ENCODE measurements at places on chromosomes 5 and 9. TPM values are rescaled to one million over a fixed set of nuclear protein-coding genes. Genes with fewer than 3 reads are reported as not detected.

- peaks cover 32% of the 10 kb centered on the region for H3K36me3 ChIP-seq
- no peaks in the 10 kb centered on the region for H3K27me3 ChIP-seq
- no peak overlapping the region for H3K4me3 ChIP-seq
- no peaks in the 10 kb centered on the region for H3K4me1 ChIP-seq
Observed at GRCh38 chr5:41747301-41747700, 122.9 kb downstream of the OXCT1 start.

- H3K36me3 ChIP-seq, result peaks cover 14% of the 10 kb centered on the region
- no peaks in the 10 kb centered on the region for H3K27me3 ChIP-seq
- H3K4me3 ChIP-seq, result no peak overlapping the region
- H3K27ac ChIP-seq, result no peak overlapping the region
- DNase-seq, result no peak
Observed at GRCh38 chr5:135348918-135349317, 50.1 kb downstream of the MACROH2A1 start.

GRCh38 chr9:8011974-8012373 is 212.4 kb upstream of the DMAC1 start:
- DNase-seq, result no peak
- no peak overlapping the region for H3K4me3 ChIP-seq
- H3K4me1 ChIP-seq, result no peaks in the 10 kb centered on the region
- H3K36me3 ChIP-seq, result peaks cover 7% of the 10 kb centered on the region
- no peaks in the 10 kb centered on the region for H3K27me3 ChIP-seq

CFAP77 gene
- total RNA-seq, result not detected

- H3K4me1 ChIP-seq, result peaks cover 1% of the 10 kb centered on the region
- no peak overlapping the region for H3K27ac ChIP-seq
- peaks cover 6% of the 10 kb centered on the region for H3K27me3 ChIP-seq
- DNase-seq, result no peak
- peaks cover 1% of the 10 kb centered on the region for H3K36me3 ChIP-seq
Observed at GRCh38 chr5:54226215-54226614, 84.2 kb downstream of the ARL15 start.

ACOT12 gene
- not detected for total RNA-seq

GRCh38 chr9:133382507-133383141 is 6.5 kb downstream of the STKLD1 start:
- no peak overlapping the region for H3K4me3 ChIP-seq
- H3K27ac ChIP-seq, result no peak overlapping the region
- no peaks in the 10 kb centered on the region for H3K36me3 ChIP-seq
- H3K4me1 ChIP-seq, result peaks cover 10% of the 10 kb centered on the region
- no peaks in the 10 kb centered on the region for H3K27me3 ChIP-seq
- no peak for DNase-seq

- peaks cover 34% of the 10 kb centered on the region for H3K4me1 ChIP-seq
- H3K36me3 ChIP-seq, result peaks cover 10% of the 10 kb centered on the region
- H3K27me3 ChIP-seq, result no peaks in the 10 kb centered on the region
- H3K4me3 ChIP-seq, result no peak overlapping the region
- H3K27ac ChIP-seq, result no peak overlapping the region
Observed at GRCh38 chr5:137737349-137738131, 1.7 kb upstream of the KLHL3 start.

SCGB3A1 gene
- total RNA-seq, result 6.6 TPM

DNA sequence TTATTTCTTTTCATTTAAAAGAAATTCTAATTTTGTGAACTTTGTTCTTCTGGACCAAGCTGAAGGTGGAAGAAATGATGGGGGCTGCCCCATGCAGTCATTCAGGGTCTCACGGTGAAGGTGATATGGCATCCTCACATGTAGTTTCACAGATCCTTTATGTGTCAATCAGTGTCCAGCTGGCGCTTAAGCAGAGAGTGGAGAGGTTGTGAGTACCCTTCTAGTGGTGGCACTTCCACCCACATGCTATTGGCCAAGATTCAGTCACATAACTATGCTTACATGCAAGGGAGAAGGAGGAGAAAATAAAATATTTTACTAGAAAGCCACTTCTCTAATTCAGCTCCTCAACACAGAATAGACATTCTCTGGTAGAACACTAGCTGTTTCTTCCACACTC is 34.7 kb downstream of the PLPPR1 start:
- no peak overlapping the region for H3K4me3 ChIP-seq
- H3K27me3 ChIP-seq, result no peaks in the 10 kb centered on the region
- no peaks in the 10 kb centered on the region for H3K4me1 ChIP-seq

RAB3C gene
- total RNA-seq, result not detected

DNA sequence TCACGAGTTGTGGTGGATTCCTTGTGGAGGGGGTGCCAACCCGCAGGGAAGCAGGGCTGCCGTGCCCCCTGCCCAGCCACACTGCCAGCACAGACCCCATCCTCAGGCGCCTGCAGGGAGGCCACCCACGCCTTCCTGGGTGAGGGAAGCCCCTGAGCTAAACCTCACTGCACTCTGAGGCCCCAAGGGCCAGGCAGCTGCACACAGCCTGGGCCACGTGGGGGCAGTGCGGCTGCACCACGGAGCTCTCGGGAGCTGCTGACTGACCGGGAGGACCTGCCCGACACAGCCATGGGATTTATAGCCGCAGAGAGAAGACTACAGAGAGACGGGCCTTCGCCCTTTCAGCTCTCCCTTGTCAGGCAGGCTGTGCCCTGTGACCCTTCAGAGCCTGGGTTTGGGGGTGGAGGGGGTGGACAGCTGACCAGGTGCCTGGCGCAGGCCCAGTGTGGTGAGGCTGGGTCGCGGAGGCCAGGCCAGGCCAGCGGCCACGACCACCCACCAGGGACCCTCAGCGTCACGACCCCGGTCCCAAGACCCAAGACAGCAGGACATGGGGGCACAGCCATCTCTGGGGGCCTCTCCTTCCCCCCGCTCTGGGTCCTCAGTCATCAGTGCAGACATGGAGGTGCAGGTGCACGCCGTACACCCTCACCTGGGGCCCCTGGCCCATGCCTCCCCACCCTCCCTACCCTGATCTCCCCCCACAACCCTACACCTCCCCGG is 4.3 kb upstream of the AHRR start:
- H3K4me1 ChIP-seq, result peaks cover 6% of the 10 kb centered on the region
- no peak overlapping the region for H3K4me3 ChIP-seq
- H3K36me3 ChIP-seq, result peaks cover 3% of the 10 kb centered on the region

DNA sequence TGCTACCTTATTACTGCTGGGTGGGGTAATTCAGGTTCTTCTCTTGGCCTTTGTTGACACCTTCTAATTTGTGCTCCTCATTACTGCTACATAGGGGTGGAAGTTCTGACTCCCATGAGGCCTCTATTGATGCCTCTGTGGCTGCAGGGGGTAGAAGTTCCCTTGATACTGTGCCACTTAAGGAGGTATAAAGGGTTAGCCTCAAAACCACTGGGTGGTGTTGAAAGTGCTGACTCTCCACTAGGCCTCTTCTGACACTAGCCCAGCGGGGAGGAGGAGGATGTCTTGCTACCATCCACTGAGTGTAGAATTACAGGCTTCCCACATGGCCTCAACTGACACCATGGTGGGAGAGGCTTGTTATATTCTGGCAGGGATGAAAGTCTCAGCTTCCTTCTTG is 36.7 kb upstream of the CCDC112 start:
- H3K27ac ChIP-seq, result no peak overlapping the region
- peaks cover 7% of the 10 kb centered on the region for H3K4me1 ChIP-seq
- H3K36me3 ChIP-seq, result no peaks in the 10 kb centered on the region
- DNase-seq, result no peak
- H3K27me3 ChIP-seq, result peaks cover 19% of the 10 kb centered on the region

NSUN2 gene
- total RNA-seq, result 75.0 TPM

RNF224 gene
- total RNA-seq, result not detected

- no peaks in the 10 kb centered on the region for H3K27me3 ChIP-seq
- no peak for DNase-seq
- peaks cover 11% of the 10 kb centered on the region for H3K4me1 ChIP-seq
- H3K36me3 ChIP-seq, result peaks cover 11% of the 10 kb centered on the region
- H3K27ac ChIP-seq, result no peak overlapping the region
- no peak overlapping the region for H3K4me3 ChIP-seq
Observed at GRCh38 chr5:10600626-10601245, 36.9 kb downstream of the ANKRD33B start.

DNA sequence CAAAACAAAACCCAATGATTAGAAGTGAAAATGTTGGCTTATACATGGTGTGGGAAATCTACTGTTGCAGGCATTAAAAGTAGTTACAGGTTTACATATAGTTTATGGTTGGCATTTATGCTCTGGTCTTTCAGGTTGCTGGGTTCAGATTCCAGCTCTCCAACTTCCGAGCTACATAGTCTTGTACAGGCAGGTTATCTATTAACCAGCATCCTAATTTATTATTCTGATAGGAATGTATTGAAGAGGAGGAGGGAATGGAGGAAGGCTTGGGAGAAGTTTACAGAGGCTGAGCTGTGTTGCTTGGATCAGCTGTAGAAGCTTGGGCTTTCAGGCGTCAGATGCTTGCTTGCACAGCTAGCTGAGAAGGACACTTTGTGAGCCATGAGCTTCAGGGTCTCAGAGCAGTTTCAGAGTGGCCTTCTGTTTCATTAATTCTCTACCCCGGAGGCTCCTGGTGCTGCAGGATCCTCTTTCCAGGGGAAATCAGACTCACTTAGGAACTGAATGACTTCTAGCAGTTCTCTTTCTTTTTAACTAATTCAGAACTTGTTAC is 11.7 kb upstream of the ERBIN start:
- H3K4me3 ChIP-seq, result no peak overlapping the region
- H3K27me3 ChIP-seq, result no peaks in the 10 kb centered on the region
- no peaks in the 10 kb centered on the region for H3K4me1 ChIP-seq
- H3K27ac ChIP-seq, result no peak overlapping the region

GRCh38 chr5:142179776-142180387 is 71.3 kb downstream of the NDFIP1 start:
- no peak for DNase-seq
- H3K4me1 ChIP-seq, result no peaks in the 10 kb centered on the region
- H3K36me3 ChIP-seq, result no peaks in the 10 kb centered on the region

GRCh38 chr9:90180381-90180780 is 462.2 kb downstream of the DIRAS2 start:
- no peaks in the 10 kb centered on the region for H3K27me3 ChIP-seq
- no peaks in the 10 kb centered on the region for H3K4me1 ChIP-seq
- no peak for DNase-seq

GRCh38 chr9:16068476-16068875 is 515.6 kb downstream of the CCDC171 start:
- H3K36me3 ChIP-seq, result no peaks in the 10 kb centered on the region
- no peaks in the 10 kb centered on the region for H3K4me1 ChIP-seq
- DNase-seq, result no peak

CCDC69 gene
- total RNA-seq, result 108 TPM

DNA sequence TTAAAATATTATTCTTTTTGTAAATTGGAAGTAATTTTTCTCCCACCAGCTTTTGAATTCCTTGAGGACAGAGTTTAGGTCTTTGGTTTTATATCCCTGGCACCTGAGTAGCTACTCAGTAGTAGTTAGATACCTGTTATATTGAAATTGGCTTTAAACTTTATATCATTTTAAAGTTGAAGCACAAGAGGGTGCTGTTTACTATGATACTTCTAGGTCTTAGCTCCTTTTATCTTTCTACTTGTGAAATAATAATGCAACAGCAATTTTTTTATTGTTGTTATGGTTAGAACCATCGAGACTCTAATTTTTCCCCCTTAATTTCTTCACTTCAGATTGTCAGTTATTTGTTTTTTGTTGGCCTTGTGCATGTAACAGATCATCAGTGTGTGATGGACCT is 46.3 kb downstream of the AP3S1 start:
- H3K4me3 ChIP-seq, result no peak overlapping the region
- no peak for DNase-seq
- H3K27me3 ChIP-seq, result no peaks in the 10 kb centered on the region
- peaks cover 6% of the 10 kb centered on the region for H3K36me3 ChIP-seq

- peaks cover 2% of the 10 kb centered on the region for H3K4me1 ChIP-seq
- H3K27ac ChIP-seq, result no peak overlapping the region
- no peak overlapping the region for H3K4me3 ChIP-seq
- no peaks in the 10 kb centered on the region for H3K27me3 ChIP-seq
- no peaks in the 10 kb centered on the region for H3K36me3 ChIP-seq
Observed at GRCh38 chr5:14337593-14337992, 194.5 kb downstream of the TRIO start.

All from activated naive CD8-positive, alpha-beta T cell treated with anti-CD3 and anti-CD28 coated beads, Interleukin-2, amount 10 ng/mL, durations not matched to agents 7 days and 5 days (primary cell).